ENCODE measurements at places on chromosomes 6 and 20.

GRCh38 chr6:161418463-161418945, 144.6 kb upstream of the AGPAT4 start:
- no peak for DNase-seq

- DNase-seq: no peak
Measured at GRCh38 chr6:170444811-170445211, 108.3 kb downstream of the PSMB1 start.

GRCh38 chr6:31308050-31308844, 36.4 kb upstream of the HLA-C start:
- no peak for DNase-seq

DNA sequence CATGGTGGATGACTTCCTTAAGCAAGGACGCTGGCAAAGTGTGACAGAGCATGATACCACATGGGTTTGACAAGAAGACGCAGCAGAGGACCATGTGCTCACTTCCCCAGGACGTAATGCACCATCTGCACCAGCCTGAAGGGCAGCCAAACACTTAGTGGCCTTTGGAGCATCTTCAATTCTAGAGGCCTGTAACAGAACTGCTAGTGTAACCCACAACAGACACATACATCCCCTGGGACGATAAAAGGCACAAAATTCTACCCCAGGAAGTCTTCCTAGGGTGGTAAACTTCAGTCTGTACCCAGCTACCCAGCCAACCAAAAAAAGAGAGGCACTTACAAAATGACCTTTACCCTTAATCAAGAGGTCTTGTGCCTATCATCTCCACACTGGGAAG, 9.2 kb upstream of the CPNE1 start:
- DNase-seq: no peak

All from HS-27A (cell line).